ENCODE measurements at places on chromosomes 7 and 10. TPM values are rescaled to one million over a fixed set of nuclear protein-coding genes. Genes with fewer than 3 reads are reported as not detected.

The RET gene
- total RNA-seq: 6.6 TPM

GRCh38 chr7:117686311-117686935 is 186.8 kb downstream of the CTTNBP2 start:
- no peak for DNase-seq

The CLRN3 gene
- not detected for total RNA-seq

DNA sequence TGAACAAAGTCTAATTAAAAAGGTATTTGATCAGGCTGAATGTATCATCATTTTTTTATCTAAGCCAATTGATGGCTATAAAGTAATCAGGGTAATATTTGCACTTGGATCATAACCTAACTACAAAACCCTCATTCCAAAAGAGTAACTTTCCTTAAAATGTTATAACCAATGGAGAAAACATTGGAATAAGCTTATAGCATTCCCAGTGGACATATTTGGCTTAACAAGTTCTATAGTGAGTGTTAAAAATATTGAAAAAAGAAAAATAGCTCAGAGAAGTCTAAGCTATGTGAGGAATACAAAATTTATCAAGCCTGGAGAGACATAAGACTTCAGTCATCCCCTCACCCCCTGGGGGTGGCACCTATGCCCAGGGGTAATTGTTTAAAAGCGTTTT is 358.8 kb downstream of the LRRTM3 start:
- DNase-seq: no peak

The MSMB gene
- not detected for total RNA-seq

GRCh38 chr7:65931685-65932084 is 50.3 kb downstream of the GUSB start:
- DNase-seq: no peak

The ST8SIA6 gene
- total RNA-seq: 6.3 TPM

The HOXA6 gene
- total RNA-seq: not detected

The MLXIPL gene
- 6.9 TPM for total RNA-seq

The DIP2C gene
- 29.1 TPM for total RNA-seq

- no peak for DNase-seq
Observed at GRCh38 chr7:49564379-49564714, 209.1 kb upstream of the VWC2 start.

DNA sequence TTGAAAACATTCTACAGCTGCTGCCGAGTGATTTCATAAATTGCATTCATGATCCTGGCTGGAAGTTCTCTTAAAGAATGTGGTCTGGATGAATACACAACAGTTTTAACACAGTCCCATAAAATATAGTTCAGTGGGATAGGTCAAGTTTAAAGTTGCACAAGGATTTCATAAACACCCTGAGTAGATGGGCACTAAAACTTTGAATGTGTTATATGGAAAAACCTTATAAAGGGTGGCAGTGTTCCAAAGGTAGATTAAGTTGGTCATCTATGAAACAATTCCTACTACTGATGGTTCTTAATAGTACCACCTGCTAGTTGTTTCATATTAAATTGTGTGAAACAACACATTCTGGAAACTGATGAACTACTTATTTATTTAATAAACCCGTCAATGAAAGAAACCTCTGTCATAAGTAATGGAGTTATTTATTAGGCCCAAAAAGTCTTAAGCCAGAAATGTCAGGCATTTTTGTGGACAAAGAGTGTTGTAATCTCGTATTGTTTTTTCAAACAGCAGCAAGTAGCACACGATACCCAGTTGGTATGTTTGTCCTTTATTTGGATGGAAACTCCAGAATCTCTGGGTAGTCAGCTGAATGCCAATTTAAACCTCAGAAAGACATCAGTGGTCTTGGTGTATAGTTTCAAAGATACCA is 14.3 kb upstream of the RPA3 start:
- DNase-seq: no peak

The KCNH2 gene
- 88.9 TPM for total RNA-seq

The SPACDR gene
- total RNA-seq: 0.81 TPM

- DNase-seq: no peak
Observed at GRCh38 chr10:71379118-71379766, 17.5 kb upstream of the CDH23 start.

DNA sequence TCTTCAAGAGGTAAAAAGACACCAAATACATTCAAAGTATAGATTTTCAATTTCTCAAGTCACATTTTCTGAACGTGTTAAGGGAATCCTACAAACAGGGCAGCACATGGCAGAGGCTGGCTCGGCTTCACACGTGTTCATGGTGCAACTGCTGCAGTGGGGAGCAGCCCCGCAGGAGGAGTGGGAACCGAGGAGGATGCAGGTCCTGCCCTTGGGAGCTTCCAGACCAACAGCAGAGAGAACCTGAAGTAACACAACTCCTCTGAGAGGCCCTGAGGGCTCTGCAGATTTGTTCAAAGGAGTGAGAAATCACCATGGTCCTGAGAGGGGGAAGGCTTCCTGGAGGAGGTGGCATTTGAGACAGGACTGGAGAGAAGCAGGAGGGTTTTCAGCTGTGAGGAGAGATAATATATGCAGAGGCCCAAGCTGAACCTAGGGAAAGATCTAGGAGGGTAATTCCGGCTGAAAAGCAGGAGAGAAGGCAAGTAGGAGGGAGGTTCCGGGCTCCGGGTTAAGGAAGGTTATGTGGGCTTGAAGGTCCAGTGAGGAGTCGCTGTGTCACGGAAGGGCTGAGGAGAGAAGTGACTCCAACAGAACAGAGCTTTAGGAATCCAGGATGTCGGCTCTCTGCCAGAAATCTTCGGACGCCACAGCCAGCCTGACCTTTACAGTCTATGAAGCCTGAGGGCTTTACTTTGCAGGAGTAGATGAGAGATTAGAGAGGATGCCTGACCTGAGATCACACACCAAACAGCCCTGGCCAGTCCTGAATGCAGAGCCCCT is 77.5 kb downstream of the GPR26 start:
- DNase-seq: no peak

GRCh38 chr10:130301021-130301892 is 165.1 kb downstream of the GLRX3 start:
- peak; percentile 88 for DNase-seq

DNA sequence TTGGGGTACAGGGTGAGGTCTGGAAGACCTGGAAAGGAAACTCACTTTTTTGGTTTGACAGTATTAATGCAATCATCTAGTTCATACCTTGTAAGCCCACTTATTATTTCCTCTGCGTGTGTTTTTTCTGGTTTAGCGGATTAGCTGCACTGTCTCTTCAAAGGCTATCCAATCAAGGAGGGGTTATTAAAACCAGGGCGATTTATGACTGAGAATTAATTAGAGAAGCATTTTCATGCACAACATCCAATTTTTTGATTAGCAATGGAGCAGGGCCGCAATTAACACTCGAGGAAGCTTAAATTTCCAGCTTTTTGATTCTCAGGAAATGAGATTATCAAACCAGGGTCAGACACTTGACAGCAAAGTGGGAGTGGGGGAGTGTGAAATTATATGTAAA is 248.9 kb downstream of the EXOC4 start:
- DNase-seq: no peak

The HOXA7 gene
- total RNA-seq: not detected

- DNase-seq: no peak
Observed at GRCh38 chr10:133154411-133154810, 5.6 kb upstream of the KNDC1 start.

- DNase-seq: no peak
Observed at GRCh38 chr10:87668324-87669074, 8.8 kb downstream of the PAPSS2 start.

GRCh38 chr7:26188206-26188956 is 12.2 kb downstream of the HNRNPA2B1 start:
- no peak for DNase-seq

The C7orf33 gene
- not detected for total RNA-seq

DNA sequence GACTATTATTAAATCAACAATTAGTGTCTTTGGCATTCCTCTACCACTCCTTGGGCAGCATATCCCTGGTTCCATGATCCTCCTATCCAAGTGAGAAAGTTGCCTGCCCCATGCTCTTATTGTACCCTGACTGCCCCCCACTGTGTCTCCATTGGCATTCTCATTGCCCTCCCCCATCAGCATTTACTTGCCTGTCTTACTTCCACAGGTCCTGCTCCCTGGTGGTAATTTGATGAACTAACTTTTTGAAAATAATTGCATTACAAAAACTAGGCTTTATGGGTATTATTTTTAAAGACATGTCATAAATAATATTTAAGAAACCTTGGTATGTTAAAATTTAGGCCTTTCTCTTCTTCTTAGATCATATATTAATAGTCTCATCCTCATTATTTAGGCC is 346.4 kb downstream of the PCLO start:
- DNase-seq: no peak

The CCL24 gene
- total RNA-seq: not detected

DNA sequence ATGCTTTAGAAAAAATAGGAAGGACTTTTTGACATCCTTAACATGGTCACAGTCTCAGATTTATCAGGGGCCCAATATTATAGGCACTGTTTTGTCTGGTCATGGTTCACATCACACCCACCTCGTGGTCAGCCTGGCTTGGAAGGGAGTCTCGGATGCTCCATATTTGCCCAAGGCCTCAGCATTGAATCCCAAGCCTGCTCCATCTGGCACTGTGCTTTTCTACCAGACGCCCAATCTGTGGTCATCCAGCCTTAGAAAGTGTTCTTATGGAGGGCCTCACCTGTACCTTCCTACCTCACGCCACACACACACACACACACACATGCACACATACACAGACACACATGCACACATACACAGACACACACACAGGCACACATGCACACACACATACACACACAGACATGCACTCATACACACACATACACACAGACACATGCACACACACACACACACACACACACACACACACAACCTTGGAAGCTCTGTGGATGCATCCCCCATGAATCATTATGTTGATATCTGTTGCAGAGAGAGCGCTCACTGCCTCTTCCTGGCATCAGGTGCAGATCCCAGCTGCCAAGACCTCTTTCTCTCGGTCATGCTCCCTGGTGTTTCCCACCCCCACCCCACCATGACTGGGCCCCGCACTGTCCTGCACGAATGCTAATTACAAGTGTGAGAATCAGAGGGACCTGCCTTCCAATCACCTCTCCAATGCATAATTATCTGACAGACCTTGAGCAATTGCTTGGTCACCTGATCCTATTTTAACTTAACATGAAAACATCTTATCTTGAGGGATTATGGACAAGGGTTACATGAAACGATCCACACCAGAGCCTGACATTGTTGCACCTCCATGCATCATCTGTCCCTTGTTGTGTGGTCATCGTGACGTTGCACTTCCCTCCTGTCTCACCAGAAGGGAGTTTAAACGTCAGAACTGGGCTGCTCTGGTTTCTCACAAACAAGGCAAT is 122.7 kb upstream of the TMEM72 start:
- no peak for DNase-seq

The MOSPD3 gene
- 9.3 TPM for total RNA-seq

The TAS2R5 gene
- total RNA-seq: 0.27 TPM

- DNase-seq: peak; percentile 94
Observed at GRCh38 chr7:140625908-140626868, 14.4 kb downstream of the DENND2A start.

The COX15 gene
- 32.4 TPM for total RNA-seq

The FAM25G gene
- total RNA-seq: not detected

DNA sequence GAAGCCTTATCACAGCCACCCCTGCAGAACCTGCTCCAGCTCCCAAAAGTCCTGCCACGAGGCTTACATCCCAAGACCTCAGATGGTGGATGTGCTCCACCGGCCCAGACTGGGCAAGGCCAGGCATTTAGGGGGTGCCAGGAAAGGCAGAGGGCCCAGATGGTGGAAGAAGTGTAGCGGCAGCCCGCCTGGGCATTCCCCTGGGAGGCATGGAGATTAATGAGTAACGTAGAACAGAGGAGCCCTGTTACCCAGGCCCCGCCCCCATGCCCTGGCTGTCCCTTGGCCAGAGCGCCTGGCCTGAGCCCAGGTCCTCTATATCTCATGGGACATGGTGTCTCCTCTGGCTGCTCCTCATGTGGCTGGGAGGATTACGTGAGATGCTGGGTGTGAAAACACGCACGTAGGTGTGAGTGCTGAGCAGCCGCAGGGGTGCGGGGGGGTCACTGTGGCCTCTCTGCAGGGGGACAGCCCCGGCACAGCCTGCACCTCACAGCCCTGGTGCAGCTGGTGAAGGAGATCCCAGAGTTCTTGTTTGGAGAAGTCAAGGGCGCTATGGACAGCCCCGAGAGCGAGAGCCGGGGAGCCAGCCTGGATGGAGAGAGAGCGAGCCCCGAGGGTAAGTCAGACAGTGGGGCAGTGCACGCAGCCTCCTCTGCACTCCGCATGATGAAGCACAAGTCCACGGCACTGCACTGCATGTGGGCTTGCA is 52.9 kb downstream of the ZNF467 start:
- peak; percentile 93 for DNase-seq

The HKDC1 gene
- not detected for total RNA-seq

- peak; percentile 76 for DNase-seq
Observed at GRCh38 chr7:132393789-132394261, 182.4 kb downstream of the PLXNA4 start.

DNA sequence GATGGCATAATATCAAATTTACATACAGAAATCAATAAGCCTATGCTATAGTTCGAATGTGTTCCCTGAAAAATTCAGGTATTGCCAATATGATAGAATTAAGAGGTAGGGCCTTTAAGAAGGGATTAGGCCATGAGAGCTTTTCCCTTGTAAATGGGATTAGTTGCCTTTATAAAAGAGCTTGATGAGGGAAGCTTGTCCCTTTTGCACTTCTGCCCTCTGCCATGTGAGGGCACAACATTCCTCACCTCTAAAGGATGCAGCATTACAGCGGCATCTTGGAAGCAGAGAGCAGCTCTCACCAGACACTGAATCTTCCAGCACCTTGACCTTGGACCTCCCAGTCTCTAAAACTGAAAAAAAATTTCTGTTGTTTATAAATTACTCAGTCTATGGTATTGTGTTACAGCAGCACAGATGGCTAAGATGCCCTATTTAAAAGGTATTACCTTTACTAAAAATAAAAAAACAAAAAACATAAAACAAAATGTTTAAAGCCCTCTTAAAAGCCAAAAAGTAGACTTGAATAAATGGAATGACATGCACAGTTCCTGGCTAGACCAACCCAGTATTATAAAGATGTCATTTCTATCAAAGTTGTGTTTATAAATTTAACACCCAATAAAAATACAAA is 909.6 kb downstream of the REEP3 start:
- DNase-seq: no peak

GRCh38 chr10:60236869-60237524 is 152.7 kb downstream of the ANK3 start:
- DNase-seq: peak; percentile 59

DNA sequence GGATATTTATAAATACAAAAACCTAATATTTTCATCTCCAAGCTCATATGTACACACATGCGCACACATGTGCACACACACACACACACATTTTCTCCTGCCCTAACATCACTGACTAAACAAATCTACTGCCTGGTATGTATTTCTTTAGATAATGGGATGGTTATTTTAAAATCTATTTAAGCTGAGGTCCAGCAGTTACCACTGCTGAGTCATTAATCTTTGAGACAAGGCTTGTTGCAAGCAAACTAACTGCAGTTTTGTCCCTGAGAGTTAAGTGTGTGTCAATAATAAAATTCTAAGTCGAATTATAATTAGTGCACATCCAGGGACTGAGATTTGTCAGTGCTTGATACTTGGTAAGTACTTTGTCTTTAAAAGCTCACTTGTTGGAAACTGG is 135.1 kb downstream of the VPS50 start:
- no peak for DNase-seq

All from Right ventricle myocardium superior (tissue), 1 donor.